Right renal cortex interstitium (tissue), 3 donors: ENCODE measurements at places on chromosomes 1 and 21. TPM values are rescaled to one million over a fixed set of nuclear protein-coding genes. Genes with fewer than 3 reads are reported as not detected.

IL20 gene
- polyA plus RNA-seq: not detected

EDARADD gene
- polyA plus RNA-seq: 7.6 TPM

GRCh38 chr1:201489643-201490261 is 17.2 kb downstream of the CSRP1 start:
- no peak for DNase-seq

KCNH1 gene
- polyA plus RNA-seq: 0.39 TPM

DNA sequence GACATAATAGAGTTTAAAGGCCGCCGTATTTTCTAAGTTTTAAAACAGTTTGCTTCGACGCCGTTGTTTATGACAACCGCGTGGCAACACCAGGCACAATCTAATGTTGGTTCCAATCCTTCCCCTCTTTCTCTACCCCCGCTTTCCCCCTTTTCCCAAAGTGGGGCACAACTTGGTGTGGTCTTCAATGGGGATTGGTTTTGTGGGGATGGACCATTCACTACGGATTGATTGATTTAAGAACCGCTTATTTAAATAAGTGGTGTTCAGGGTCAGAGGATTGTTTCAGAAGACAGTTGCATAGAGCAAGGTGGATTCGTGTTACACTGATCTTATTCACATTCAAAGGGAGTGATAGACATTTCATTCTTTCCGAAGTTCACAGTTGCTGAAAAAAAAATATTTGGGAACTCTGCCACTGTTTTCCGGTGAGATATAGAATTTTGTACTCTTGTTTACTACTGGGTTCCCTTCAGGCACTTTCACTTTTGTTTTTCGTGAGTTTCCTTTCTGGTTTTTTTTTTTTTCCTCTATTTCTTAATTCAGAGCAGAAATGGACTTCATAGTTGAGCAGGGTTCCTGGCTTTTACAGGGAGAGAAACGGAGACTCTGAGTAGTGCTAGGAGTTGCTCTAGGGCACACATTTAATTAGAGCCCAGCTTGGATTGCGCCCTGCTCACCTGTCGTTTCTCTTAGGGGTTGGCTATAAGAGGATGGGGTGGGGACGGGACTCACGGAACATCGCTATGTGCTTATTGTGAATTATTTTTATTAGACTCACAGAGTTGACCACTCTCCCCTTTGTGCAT is 79.6 kb upstream of the AK4 start:
- no peak for DNase-seq

- no peak for DNase-seq
Observed at GRCh38 chr1:38097284-38097898, 50.8 kb upstream of the POU3F1 start.

TRNP1 gene
- polyA plus RNA-seq: 4.9 TPM

GRCh38 chr1:101100674-101101073 is 75.1 kb upstream of the DPH5 start:
- no peak for DNase-seq

DNA sequence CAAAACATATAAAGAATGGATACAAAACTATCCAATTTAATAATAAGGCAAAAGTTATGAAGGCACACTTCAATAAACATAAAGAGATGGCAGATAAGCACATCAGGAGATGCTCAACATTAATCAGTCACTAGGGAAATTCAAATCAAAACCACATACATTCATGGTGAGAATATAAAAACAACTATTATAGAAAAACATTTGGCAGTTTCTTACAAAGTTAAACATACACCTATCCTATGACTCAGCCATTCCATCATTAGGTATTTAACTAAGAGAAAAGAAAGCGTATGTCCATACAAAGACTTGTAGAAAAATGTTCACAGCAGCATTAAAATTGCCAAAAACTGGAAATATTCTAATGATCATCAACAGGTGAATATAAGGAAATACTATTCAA is 44.3 kb downstream of the KIFAP3 start:
- no peak for DNase-seq

PLA2G2A gene
- polyA plus RNA-seq: not detected

OR2T2 gene
- not detected for polyA plus RNA-seq

GRCh38 chr1:220182111-220182510 is 88.2 kb downstream of the IARS2 start:
- no peak for DNase-seq

GRCh38 chr1:162709870-162710269 is 77.6 kb downstream of the DDR2 start:
- no peak for DNase-seq

GRCh38 chr1:169460191-169460833 is 25.4 kb downstream of the SLC19A2 start:
- no peak for DNase-seq

WDTC1 gene
- polyA plus RNA-seq: 38.8 TPM

GRCh38 chr1:203691447-203691846 is 64.8 kb downstream of the ATP2B4 start:
- no peak for DNase-seq

GRCh38 chr1:159089184-159089791 is 12.7 kb upstream of the AIM2 start:
- no peak for DNase-seq

GRCh38 chr1:151851886-151852285 is 1.6 kb downstream of the THEM5 start:
- no peak for DNase-seq

GRCh38 chr1:181002582-181003172 is 20.0 kb downstream of the STX6 start:
- no peak for DNase-seq

- no peak for DNase-seq
Observed at GRCh38 chr1:207396168-207396746, 57.9 kb upstream of the CR2 start.

- DNase-seq: no peak
Observed at GRCh38 chr1:245585252-245585959, 430.6 kb downstream of the KIF26B start.

NHLH2 gene
- not detected for polyA plus RNA-seq

GRCh38 chr1:204094856-204095634 is 22.1 kb downstream of the SOX13 start:
- DNase-seq: no peak

PCAT6 gene
- 3.5 TPM for polyA plus RNA-seq

DNA sequence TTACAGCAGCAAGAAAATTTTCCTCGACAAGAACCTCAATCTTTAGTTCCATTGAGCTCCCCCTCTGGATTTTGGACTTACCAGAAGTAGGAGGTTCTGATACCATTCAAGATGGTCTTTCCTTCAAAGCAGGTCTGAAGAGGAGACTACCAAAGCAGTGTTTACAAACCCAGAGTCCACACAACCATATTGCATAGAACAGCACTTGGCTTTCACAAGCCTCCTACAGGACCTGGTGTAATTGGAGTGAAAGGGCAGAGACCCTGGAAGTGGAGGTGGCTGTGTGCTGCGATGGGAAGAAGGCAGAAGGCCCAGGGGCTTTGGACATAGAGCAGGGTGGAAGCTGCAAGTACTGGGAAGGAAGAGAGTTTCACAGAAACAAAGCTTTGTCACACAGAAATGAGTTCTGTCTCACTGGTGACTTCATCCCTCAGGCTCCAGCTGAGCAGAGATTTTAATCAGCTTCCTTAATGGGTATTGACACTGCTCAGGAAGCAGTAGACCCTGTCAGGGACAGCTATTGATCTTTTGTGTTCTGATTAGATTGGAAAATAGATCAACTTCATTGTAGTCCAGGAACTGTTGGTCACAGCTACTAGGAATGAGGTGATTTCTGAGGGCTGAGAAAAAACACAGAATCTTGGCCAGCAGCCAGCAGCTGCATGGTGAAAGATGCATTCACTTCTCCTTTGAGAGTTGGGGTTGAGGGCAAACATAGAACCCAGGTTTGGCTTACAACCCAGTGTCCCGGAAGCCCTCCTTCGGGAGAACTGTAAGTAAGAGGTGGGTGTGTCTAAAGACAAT is 124.0 kb downstream of the SYT2 start:
- no peak for DNase-seq

DNA sequence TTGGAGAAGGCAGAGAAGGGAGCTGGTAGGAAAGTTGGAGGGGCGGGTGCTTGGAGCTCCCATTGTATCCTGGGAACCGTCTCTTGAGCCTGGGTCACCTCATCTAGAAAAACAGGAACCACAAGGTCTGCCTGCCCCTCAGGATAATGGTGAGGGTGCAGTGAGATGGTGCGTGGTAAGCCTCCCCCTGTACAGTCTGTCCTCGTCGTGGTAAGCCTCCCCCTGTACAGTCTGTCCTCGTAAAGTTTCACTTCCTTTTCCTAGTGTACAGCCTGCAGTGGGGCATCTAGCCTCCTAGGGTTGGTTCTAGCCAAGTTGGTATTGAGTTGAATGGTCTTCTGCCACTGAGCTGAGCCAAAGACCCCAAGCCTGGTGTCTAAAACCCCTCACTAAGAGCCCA is 66.5 kb upstream of the IGSF21 start:
- no peak for DNase-seq

RPL22 gene
- 653 TPM for polyA plus RNA-seq

CYP4A11 gene
- polyA plus RNA-seq: 30.0 TPM

SNAP47 gene
- 43.0 TPM for polyA plus RNA-seq

CLDN8 gene
- polyA plus RNA-seq: 77.4 TPM

DNA sequence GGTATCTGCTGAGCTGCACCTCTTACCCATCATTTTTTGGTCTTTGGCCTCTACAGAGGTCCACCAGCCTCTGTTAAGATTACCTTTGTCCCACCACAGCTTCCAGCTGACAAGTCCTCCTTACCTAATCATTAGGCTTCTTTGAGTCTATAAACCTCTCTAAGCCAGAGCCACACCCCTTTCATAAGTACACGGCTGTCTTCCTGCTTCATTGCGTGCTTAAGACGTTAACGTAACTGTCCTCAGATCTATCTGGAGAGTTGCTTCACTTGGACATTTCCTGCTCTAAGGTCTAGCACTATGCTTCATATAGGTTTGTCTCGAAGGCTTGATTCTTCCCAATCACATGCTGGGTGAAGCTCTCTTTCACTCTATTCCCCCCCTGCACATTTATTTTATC is 71.0 kb upstream of the CACHD1 start:
- DNase-seq: no peak

DNA sequence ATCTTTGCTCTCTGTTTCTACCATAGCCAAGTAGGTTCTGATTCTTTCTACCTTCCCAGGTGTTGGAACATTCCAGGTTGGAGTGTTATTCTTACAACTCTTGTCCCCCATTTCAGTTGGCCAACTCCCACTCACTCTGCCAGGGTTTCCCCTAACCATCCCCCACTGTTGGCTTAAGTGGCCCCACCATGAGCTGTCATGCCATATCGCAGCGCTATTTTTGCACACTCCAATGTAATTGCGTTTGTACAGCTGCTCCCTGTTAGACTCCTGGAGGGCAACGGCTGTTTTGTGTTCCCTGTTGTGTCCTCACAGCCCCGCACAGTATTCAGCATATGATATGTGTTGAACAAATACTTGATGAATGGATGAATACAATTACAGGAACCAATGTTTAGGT is 117.7 kb upstream of the ETS2 start:
- DNase-seq: no peak

LAPTM5 gene
- 16.5 TPM for polyA plus RNA-seq

PLEKHG5 gene
- 10.2 TPM for polyA plus RNA-seq

LACTBL1 gene
- not detected for polyA plus RNA-seq

DISP1 gene
- polyA plus RNA-seq: 15.7 TPM

DNA sequence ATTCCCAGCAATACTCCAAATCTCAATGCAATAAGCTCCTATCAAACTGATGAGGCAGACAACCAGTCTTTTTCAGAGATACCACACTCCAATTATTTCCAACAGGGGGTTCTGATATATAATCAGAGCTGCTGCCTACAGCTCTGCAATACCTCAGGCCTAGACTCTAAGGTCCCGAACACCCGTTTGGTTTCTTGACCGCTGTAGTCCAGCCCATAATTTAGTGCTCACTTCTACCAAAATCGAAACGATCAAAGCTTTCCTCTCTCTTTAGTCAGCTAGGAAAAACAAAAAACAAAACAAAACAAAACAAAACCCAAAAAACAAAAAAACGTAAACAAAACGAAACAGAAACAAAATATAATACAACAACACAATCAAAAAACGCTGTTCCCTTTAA is 453.0 kb downstream of the NEGR1 start:
- DNase-seq: no peak

GRCh38 chr1:21869620-21870121 is 57.6 kb downstream of the LDLRAD2 start:
- no peak for DNase-seq

SELP gene
- polyA plus RNA-seq: 5.4 TPM

GRCh38 chr21:24395320-24395923 is 1211.9 kb downstream of the MRPL39 start:
- DNase-seq: no peak

GRCh38 chr1:220873868-220874655 is 5.2 kb upstream of the HLX start:
- DNase-seq: no peak

DNA sequence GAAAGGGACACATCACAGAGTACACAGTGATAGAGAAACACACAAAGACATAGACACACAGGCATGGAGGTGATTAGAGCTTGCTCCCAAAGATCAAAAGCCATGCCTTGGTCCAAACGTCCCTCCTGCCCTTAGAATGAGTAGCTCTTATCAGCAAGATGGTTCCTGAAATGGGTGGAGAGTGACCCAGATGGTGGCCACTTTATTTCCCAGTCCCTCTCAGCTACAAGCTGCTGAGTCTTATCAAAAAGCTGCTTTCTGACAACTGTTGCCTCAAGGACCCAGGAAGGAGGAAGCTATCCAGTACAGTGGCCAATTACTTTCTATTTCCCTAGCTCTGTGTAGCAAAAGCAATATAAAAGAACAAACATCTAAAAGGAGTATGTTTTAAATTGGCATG is 7.7 kb upstream of the CLCA1 start:
- no peak for DNase-seq

CCDC190 gene
- 0.10 TPM for polyA plus RNA-seq

DNA sequence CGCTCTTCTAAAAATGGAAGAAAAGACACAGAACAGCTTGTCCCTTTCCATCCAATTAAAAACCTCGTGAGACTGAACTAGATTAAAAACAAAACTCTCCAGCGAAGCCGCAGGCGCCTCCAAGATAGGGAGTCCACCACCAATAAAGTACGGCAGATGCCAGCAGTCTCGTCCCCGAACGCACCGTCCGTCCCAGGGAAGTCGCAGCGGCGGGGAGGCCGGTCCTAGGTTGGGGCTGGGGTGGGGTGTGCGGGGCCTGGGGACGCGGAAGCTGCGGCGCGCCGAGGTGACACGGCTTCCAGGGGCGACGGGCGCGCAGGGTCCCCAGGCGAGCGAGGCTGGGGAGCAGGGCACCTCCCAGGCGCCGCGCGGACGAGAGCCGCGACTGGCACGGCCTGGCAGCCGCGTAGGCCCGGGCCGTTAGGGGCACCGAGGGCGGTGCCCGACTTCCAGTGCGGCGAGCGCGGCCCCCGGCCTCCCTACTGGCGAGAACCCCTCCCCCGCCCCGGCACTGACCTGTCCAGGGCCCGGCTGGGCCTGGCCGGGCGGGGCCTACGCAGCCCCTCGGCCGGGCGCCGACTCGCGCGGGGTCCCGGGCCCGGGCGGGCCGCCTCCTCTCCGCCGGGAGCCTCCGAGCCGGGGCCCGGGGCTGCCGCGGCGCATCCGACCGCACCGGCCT is 28.3 kb upstream of the A3GALT2 start:
- no peak for DNase-seq

DNA sequence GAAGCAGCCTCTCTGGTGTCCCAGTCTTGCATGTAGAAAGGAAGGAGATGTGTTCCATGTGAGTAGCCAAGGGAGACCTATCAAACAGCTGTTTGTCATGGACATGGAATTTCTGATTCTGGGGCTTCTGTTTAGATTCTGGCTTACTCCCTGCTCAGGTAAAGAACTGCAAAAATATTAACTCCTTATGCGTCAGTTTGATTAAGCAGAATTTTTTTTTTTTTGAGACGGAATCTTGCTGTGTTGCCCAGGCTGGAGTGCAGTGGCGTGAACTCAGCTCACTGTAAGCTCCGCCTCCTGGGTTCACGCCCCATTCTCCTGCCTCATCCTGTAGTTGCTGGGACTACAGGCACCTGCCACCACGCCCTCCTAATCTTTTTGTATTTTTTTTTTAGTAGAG is 6.8 kb downstream of the ARV1 start:
- DNase-seq: no peak
